ENCODE measurements at places on chromosomes 3 and 15.

DNA sequence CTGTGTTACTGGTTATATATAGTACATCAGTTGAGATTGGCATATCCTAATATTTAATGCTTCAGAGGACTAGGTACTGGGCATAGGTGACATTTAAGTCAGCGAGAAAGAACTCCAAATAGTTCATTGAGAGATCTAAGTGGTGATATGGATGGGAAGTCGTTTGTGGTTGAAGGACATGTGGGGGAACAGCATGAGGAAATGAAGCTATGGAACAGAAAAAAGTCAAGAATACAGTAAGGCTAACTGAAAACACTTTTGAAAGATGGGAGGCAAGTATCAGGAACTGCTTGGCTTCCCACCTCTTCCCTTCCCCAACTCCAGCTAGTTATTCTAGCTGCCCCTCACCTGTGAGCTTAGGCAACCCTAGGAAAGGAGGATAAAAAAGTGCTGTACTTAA lies 3.7 kb upstream of the MYO5A start:
- no peak for DNase-seq

DNA sequence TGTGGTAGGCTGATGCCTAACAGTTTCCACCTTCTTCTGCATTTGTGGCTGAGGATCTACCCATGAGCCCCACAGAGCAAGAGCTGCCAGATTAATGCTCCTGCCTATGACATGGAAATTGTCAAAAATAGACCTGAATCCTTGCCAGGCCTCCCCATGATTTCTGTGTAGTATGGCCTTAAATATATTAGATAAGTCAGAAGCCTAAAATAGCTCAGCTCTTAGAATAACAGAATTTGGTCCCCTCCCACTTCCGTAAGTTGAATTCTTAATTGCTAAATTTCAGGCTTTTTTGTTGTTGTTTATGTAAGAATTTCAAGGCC lies 129.0 kb downstream of the SERPINI1 start:
- no peak for DNase-seq

DNA sequence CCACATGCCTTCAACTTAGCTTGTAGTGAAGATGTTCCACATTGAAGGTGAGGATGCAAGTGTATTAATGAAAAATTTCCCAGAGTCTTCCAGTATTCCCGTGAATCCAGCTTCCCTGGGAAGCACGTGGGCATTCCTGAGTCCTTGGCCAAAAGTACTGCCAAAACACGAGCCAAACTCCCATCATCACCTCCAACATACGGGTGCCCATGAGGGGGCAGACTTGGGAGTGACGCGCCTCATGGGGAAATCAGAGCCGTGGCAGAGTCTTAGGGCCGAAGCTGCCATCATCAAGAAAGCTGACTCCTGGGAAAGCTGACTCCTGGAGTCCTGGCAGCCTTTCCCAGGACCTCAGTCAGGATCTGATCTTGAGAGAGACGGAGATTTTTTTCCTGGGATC lies 20.1 kb upstream of the TM2D3 start:
- no peak for DNase-seq

- DNase-seq: no peak
Measured at GRCh38 chr15:56341201-56341600, 24.0 kb upstream of the TEX9 start.

DNA sequence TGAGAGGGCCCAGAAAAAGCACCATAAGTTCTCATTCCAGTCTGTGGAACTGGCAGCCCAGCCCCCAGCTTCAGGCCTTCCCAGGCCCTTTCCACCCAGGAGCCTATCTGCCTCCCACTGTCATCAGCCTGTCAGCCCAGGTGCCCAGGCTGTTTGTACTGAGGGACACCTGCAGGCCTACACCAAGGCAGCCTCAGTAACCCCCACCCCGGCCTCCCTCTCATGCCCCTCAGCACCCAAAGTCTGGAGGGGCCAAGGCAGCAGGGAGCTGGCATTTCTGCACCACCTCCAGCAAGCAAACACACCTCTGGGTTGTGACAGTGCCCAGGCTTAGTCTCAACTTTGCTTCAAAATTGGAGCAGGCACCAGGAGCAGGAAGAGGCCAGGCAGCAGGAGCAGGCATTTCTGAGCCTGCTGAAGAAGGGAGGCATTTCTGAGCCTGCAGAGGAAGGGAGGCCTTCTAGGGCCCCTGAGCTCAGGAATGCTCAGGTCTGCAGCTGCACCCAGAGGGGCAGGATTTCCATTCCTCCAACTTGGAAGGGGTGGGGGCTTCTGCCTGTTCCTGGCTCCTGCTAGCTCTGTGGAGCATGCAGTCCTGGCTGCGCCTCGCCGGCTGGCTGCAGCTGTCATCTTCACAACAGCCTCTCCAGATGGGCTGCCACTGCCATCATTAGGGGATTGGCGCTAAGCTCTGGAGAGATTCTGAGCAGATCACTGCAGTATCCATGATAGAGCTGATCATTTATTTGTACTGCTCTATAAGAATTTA lies 396.1 kb downstream of the UNC13C start:
- no peak for DNase-seq

DNA sequence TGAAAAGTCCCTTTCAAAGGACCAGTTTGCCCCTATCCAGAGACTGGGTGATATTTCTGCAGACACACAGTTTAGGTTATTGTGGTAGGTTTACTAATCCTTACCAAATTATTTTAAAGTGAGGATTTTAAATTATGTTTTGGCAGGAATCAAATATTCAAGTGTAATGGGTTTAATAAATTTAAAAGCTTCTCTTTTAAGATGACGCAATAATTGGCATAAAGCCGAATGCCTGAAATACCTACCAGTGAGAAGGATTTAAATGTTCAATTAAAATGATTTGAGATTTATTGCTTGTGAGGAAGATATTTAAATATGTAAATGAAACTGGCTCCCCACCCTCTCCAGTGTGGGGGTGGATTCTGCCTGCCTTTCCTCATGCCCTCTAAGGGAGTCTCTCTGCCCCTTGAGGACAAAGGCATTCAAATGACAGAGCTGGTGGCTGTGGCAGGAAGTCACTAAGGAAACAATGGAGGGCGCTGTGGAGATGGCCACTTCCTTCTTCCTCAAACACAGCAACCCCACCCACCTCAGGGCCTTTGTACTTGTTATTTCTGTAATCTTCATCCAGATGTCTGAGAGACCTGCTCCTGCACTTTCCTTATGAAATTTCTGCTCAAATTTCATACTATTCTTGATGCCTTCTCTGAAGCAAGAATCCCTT lies 131.7 kb downstream of the TNIK start:
- peak; percentile 69 for DNase-seq

GRCh38 chr3:73380735-73381532 lies 243.8 kb downstream of the PDZRN3 start:
- no peak for DNase-seq

DNA sequence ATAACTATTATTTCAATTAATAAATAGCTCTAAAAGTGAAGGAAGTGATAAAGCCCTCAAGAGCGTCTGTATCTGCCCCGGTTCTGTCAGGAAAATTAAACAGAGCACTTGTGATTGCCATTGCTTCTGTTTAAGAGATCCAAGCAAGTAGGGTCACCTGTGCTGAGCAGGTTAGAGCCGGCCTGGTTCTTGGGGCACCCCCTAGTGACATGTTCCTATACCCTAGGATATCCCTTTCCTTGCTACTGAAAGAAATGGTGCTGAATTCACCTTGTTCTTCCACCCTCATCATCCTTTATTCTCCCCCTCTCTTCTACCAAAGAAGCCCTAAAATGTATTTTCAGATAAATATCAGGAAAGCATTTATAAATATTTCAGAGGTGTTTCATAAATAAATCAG lies 323.5 kb downstream of the RORA start:
- DNase-seq: no peak

DNA sequence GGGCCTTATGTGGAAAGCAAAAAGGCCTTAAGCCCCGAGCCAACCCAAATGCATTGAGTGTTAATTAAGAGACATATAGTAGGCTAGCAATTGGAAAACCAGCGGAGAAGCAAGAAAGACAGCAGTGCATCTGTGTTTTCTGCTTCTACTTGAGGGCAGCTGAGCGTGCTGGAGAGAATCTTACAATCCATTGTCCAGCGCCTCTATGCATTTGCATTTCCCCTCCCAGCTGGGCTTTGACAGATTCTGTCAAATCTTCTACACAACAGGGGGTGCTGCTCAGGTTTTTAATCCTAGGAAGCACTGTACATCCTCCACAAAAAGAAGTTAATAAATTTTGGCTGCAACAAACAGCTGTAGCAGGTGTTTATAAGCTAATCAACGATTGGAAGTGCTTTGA lies 23.9 kb downstream of the SSR3 start:
- no peak for DNase-seq

DNA sequence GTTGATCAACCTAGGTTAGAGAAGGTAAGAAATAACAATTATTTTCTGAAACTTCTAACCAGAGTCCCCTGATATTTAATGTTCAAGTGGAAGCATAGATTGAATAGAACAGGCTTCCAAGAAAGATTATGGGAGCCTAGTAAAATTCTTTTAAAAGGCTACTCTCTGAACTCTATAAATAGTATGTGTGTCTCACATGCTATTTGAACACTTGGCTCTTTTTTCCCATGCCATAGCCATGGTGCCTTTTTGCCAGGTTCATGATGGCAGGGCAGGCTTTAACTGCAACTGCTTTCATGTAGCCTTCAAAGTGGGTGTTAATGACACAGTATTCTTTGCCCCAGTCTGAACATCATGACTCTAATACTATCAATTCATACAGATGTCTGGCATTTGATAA lies 22.9 kb upstream of the STRIT1 start:
- no peak for DNase-seq

GRCh38 chr3:7309641-7310102 lies 448.8 kb downstream of the GRM7 start:
- DNase-seq: peak; percentile 60

DNA sequence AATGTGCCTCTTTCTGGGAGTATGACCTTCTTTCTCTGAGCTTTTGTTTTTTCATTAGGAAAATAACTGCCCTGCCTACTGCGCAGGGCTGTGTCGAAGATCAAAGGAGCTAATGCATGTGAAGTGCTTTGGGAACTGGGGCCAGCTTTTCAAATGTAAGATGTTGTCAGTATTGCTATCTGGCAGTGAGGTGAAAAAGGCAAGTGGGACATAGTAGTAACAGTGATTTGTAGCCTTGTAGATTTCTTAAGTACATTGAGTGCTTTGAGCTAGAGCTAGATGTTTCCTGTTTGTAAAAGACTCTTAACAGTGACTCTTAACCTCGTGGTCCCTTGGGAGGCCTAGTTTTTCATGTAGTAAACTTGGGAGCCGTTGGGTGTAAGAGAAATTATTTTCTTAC lies 126.5 kb downstream of the ECT2 start:
- DNase-seq: peak; percentile 50

DNA sequence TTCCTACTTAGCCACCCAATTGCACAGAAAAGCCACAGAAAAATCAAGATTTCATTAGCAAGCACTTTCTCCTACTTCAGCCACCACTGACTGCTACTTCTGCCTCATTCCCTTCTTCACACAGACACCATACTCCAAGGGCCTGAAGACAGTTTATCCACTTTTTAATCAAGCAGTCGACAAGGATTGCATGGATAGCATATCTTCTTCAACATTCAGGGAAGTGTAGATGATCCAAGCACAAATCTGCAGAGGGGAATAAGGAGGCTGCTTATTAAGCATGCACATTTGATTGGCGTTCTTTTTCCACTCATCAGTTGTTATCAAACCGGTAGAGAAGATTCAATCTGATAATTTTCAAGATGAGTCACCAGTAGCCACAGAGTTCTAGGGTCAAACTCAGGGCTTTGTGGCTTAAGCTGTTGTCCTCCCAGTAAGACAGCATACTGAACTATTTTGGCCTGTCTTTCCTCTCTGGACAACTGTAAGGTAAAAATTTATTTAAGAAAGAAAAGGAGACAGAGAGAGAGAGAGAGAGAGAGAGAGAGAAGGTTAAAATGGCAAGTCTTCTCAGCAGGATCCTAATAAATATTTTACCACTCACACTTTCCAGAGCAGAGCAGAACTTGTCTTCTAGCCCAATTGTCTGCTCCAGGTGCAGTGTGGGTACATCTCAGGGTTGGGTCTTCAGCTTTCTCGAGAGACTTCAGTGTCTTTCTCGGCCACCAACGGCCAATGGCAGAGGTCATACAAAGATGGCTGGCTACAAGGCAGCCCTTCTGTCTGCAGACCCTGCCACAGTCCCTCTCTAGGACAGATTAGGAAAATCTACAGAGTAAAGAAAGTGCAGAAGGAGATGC lies 80.6 kb upstream of the BHLHE40 start:
- DNase-seq: no peak

- no peak for DNase-seq
Measured at GRCh38 chr3:71753701-71754609, at the start of gene GPR27. TSS of gene GPR27 (plus strand) at chr3:71753855. CDS start at chr3:71754050, 195 bp downstream.

GRCh38 chr3:138205527-138205926 lies 18.4 kb downstream of the ARMC8 start:
- DNase-seq: no peak

- no peak for DNase-seq
Measured at GRCh38 chr3:151871639-151872468, 1.6 kb upstream of the SUCNR1 start.

DNA sequence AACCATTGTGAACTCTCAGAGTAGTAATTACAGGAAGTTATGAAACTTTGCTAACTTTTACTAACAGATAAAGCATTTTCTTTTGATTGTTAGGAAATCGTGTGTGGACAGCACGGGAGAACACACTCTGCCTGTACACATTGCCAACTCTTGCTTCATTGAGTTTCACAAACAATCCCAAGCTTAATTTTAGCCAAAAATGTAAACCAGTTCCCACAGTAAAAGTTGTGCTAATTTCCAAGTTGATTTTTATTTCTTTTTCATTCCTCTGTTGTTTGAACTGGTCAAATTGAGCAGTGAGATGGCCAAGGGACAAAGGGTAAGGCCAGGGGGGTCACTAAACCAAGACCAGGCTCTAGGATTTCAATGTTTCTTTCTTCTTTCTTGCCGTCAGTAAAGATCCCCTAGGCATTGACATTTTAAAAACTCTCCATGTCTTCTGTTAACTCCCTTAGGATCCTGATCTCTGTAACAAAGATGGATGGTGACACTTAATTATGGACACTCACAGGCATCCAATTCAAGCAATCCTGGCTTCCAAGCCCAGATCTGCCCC lies 414.9 kb downstream of the RBMS3 start:
- no peak for DNase-seq

GRCh38 chr15:90388462-90389380 lies 679 bp downstream of the IQGAP1 start:
- no peak for DNase-seq

DNA sequence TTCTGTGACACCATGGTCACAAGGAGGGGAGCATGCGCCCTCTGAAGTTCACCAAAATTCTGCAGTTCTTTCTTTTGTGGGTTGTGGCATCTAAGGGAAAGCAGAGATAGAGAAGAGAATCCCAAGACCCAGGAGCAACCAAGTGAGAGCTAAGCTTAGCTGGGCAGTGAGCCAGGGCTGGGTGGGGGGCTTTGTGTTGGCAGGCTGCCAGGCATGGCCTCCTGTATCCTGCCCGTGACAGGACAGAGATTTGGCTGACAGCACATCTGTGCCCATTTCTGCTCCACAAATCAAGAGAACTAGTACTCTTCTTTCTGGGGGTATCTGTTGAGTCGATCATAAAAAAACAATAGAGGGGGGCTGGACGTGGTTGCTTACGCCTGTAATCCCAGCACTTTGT lies 66.2 kb downstream of the NMNAT3 start:
- no peak for DNase-seq

DNA sequence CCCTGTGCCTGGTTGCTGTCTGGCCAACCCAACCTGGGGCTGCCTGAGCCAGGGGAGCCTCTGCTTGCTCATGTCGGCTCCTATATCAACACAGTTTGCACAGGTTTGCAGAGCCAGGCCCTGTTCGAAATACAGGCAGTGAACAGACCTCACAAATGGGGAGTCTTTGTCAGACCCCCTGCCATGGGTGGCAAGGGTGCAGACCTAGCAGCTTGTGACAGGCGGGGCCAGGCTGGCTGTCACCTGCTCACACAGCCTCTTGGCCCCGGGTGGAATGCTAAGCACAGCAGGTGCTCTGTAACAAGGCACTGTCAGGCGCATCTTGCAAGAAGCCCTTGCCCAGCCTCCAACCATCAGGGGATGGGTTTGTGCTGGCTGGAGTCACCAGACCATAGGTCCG lies 47.3 kb downstream of the BDH1 start:
- no peak for DNase-seq

All from SK-N-MC (cell line).